ENCODE measurements at places on chromosomes 1 and 21. TPM values are rescaled to one million over a fixed set of nuclear protein-coding genes. Genes with fewer than 3 reads are reported as not detected.

CACYBP gene
- 219 TPM for total RNA-seq

KRTAP21-3 gene
- total RNA-seq: not detected

LRRC39 gene
- total RNA-seq: 0.98 TPM

F3 gene
- 238 TPM for total RNA-seq

AGO4 gene
- total RNA-seq: 18.9 TPM

SYT11 gene
- 9.0 TPM for total RNA-seq

PCAT6 gene
- 1.3 TPM for total RNA-seq

LAMC1 gene
- 163 TPM for total RNA-seq

RALGPS2 gene
- 33.2 TPM for total RNA-seq

ETV3L gene
- total RNA-seq: not detected

NR5A2 gene
- 8.5 TPM for total RNA-seq

ENAH gene
- 89.4 TPM for total RNA-seq

LHX8 gene
- not detected for total RNA-seq

CHODL gene
- 3.5 TPM for total RNA-seq

MYOM3 gene
- 0.55 TPM for total RNA-seq

KRTAP13-3 gene
- not detected for total RNA-seq

PPM1J gene
- 0.64 TPM for total RNA-seq

DIRAS3 gene
- total RNA-seq: 0.77 TPM

OR10J4 gene
- not detected for total RNA-seq

RHCE gene
- total RNA-seq: 0.31 TPM

AZIN2 gene
- 6.2 TPM for total RNA-seq

ARHGEF16 gene
- total RNA-seq: 14.8 TPM

CA6 gene
- not detected for total RNA-seq

CYP4Z1 gene
- total RNA-seq: 1.3 TPM

RBM11 gene
- 2.8 TPM for total RNA-seq

AK2 gene
- 86.8 TPM for total RNA-seq

CELSR2 gene
- total RNA-seq: 7.9 TPM

UTS2 gene
- 0.82 TPM for total RNA-seq

IFFO2 gene
- 18.9 TPM for total RNA-seq

UROD gene
- total RNA-seq: 65.8 TPM

SHISA4 gene
- total RNA-seq: 7.2 TPM

KCNT2 gene
- 3.0 TPM for total RNA-seq

LZIC gene
- total RNA-seq: 54.6 TPM

USP16 gene
- total RNA-seq: 33.2 TPM

RPRD2 gene
- 27.8 TPM for total RNA-seq

LCE2A gene
- not detected for total RNA-seq

KIAA1614 gene
- 6.4 TPM for total RNA-seq

OR2L2 gene
- total RNA-seq: 0.09 TPM

KPRP gene
- not detected for total RNA-seq

SLC35F3 gene
- 0.80 TPM for total RNA-seq

MFAP2 gene
- 13.3 TPM for total RNA-seq

NTMT2 gene
- total RNA-seq: not detected

Data from lung (tissue), 17 donors.